ENCODE measurements at places on chromosomes 11 and 22.

DNA sequence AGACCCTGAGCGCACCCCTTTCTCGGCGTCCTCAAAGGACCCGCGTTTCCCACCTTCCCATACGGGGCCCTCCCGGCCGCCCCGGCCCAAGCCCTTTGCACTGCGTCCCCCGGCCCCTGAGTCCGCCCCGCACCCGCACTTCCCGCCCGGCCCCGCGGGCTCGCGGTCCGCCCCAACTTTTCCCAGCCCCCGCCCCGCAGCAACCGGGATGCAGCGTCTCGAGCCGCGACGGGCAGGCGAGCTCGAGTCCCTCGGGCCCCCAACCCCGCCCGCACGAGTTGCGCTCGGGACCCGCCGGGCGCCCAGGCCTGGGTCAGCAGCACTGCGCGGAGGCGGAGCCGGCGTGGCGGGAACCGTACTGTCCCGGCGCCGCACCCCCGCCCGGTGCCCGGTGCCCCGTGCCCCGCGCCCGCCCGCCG is 371 bp downstream of the SMCO4 start:
- DNase-seq = no peak

GRCh38 chr11:32829157-32829679 is 509 bp upstream of the PRRG4 start:
- DNase-seq = no peak

GRCh38 chr11:26229257-26229656 is 102.7 kb upstream of the ANO3 start:
- DNase-seq = peak; percentile 99

DNA sequence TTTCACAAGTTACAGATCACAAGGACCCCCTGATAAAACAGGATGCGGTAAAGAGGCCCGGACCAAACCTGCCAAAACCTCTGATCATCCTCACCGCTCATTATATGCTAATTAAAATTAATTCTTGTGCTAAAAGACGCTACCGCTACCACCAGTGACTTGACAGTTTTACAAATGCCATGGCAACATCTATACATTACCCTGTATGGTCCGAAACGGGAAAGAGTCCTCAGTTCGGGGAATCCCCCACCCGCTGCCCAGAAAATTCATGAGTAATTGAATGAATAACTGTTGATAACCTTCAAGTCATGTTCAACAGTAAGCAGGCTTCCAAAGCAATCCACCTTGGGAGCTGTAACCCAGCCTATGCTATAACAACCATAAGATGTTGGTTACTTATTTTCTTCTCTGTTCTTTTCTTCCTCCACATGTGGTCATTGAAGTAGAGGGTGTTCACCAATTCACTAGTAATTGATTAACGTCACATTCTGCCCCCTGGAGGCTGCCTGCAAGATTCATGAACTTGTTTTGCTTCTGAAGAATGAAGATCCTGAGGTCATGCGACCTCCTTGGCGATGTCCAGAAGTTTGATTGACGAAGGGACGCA is 20.6 kb downstream of the APOBEC3H start:
- DNase-seq = peak; percentile 30

GRCh38 chr22:43236411-43237166 is 49.7 kb upstream of the TTLL12 start:
- no peak for DNase-seq

GRCh38 chr11:110199184-110199981 is 97.0 kb downstream of the RDX start:
- DNase-seq = peak; percentile 96

DNA sequence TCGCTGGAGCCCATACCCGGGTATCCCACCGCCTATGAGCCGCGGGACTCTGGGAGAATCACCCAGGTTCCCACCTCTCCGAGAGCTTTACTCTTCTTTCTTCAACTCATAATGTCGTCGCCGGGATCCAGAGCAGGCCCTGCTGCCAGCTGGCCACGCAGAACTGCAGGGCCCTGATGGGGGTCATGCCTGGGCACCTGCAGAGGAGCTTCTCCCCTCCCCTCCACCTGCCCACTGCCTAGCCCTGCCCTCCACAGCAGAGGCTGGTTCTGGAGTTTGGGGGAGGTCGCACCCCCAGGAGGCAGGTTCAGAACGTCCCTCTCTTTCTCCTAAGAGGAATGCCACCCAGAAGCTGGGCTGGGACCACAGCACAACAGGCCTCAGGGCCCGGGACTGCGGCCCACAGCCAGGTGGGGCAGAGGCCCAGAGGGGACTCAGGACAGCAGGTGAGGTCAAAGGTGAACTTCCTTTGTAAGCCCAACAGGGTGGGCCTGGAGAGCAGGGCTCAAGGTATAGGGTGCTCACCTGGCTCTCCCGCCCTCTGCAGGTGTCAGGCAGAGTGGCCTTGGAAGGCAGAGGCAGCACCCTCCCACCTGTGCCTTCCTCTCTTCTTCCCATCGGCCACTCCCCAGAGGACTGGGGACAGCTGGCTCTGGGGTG is 1.9 kb downstream of the SLC25A45 start:
- no peak for DNase-seq
